ENCODE measurements at places on chromosomes 13 and 19.

GRCh38 chr19:20078581-20079031 is 806 bp downstream of the ZNF90 start:
- DNase-seq = no peak

DNA sequence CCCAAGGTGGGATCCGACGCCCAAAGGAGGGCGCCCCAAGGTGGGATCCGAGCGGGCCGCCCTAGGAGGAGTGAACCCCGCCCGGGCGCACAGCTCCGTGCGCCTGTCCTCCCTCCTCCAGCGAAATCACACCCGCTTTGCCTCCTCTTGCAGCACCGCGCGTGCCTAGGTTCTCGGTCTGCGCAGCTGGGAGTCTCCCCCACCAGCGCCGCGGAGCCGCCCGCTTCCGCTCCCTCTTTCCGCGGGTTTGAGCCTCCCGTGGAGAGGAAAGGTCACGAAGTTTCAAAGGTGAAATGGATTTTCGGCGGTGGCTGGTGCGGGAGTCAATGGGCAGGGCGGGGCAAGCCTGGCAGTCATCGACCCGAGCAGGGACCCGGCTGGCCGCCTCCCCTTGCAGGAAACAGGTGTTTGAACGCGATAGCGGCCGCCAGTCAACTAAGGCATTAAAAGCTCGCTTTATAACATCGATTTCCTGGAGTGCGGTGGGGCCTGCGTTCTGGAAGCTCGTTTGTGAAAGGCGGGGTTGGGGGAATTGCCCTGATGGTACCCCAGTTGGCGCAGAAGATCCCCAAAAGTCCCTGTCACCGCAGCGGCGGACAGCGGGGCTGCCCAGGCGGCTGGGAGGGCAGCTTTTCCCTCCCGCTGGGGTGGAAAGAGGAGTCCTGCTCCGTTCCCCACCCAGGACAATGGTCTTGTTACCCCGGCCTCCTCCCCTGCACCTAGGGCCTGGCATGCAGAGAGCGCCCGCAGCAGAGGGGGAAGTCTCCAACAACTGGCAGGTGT is 9.0 kb upstream of the SOX1 start:
- no peak for DNase-seq

DNA sequence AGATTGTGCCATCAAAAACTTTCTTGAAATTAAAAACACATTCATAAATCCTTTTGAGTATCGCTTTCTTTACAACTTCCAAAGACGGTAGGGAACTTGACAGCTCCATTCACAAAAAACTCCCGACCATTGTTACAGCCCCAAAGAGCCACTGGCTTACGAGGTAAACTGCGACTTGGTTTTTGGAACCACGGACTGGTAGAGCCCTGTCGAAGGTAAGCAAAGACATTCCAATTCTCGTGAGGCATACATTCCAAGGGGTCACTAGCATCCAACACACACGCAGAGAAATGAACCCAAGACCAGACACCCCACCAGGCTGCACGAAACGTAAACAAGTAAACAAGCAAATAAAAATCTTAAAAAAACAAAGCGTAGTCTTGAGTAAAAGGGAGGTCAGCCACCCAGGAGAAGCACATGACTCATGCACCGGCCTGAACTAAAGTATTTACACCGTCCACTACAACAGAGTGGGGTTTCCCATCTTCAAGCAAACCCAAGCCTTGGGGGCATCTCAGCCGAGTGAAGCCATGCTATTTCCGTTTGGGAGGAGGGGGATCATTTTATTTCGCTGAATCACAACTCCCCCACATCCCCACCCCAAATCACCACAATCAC is 1.4 kb downstream of the BRD4 start:
- no peak for DNase-seq

- DNase-seq = no peak
Measured at GRCh38 chr13:19085876-19086275, 95.7 kb downstream of the TUBA3C start.

- DNase-seq = no peak
Measured at GRCh38 chr13:40172878-40173277, 493.6 kb downstream of the FOXO1 start.

DNA sequence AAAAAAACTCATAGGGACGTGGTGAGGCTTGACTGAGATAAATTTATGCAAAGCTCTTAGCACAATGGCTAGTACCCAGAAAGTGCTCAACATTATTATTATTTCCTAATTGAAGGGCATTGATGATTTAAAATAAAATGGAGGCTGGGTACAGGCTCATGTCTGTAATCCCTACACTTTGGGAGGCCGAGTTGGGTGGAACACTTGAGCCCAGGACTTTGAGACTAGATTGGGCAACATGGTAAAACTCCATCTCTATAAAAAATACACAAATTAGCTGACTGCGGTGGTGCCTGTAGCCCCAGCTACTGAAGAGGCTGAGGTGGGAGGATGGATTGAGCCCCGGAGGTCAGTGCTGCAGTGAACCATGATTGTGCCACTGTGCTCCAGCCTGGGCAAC is 49.6 kb downstream of the LRCH1 start:
- no peak for DNase-seq
